ENCODE measurements at places on chromosomes 7 and 10.

GRCh38 chr7:130553398-130554029, 61.6 kb downstream of the MEST start:
- no peak for DNase-seq

GRCh38 chr10:88490231-88490980, 92.7 kb downstream of the RNLS start:
- DNase-seq: no peak

- DNase-seq: no peak
Observed at GRCh38 chr7:40885503-40885902, 750.7 kb downstream of the SUGCT start.

DNA sequence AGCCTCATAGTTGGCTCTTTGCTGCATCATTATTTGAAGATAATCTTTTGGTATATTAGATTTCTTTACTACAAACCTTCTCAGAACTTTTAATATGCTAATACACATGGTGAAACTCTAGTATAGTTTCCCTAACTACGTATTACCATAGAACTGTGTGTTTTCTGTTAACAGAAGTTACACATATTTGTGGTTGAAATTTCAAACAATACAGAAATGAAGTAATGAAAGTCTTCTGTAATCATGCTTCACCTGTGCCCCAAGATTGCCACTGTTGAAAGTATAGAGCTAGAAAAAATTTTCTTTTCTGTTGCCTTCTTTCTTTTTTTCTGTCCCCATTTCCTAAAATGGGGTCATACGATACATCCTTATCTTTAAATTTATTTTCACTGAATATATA, 9.1 kb downstream of the BMPR1A start:
- no peak for DNase-seq

GRCh38 chr10:108696792-108697477, 1226.4 kb downstream of the XPNPEP1 start:
- DNase-seq: no peak

DNA sequence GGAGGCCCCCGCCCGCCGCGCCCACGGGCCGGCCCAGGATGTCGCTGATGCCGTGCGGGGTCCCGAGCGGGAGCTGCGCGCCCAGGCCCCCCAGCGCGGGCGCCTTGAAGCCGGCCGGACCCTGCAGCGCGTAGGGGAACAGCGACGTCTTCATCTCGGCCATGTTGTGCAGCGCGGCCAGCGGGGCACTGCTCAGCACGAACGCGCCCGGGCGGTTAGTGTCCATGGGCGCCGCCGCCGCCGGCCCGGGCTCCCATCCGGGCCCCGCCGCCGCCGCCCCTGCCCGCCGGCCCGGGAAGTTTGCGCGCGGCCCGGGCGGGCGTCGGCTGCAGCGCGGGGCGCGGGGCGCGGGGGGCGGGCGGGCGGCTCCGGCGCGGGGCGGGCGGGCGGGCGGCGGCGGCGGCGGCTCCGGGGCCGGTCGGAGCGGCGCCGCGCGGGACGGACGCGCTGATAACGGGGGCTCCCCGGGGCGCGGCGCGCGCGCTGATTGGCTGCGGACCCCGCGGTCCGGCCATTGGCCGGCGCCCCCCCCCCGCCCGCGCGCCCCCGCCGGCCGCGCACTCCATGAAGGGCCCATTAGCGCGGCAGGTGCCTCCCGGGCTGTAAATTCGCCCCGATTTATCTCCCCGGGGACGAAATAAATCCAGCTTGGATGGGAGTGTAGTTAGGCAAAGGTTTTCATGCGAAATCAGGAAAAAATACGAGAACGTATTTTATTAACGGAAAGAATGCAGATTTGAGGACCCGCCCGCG, at the start of gene NKX6-2:
Gene NKX6-2, minus strand, starts transcription at position 425 of the 753 bp plus-strand sequence. Its CDS starts 199 bp downstream, at position 226.
- DNase-seq: no peak

GRCh38 chr10:99754670-99755069, 22.6 kb downstream of the CUTC start:
- DNase-seq: no peak

DNA sequence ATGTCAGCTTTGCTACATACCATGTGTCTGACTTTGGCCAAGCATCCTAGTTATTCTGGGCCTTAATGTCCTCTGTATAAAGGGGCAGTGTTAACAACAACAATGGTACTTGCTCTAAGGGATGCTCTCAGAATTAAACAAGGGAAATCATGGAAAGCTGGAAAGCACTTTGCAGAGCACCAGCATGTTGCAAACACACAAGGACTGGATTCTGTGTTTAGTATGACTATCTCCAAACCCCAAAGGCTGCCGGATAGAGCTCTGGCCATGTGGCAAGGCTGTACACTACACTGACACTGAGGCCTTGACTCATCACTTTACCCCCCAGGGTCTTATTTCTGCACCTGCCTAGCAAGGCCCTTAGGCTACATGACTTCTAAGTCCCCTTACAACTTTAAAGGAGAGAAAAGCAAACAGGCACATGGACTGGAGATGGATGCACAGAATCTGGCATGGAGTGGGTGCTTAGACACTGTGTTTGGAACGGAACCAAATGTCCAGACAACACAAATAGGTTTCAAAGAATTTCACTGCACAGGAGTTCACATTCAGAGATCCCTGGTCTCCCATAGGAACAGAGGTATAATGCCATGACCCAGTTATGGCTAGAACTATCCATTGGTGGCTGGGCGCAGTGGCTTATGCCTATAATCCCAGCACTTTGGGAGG, 74.6 kb downstream of the FAM13C start:
- DNase-seq: no peak

- no peak for DNase-seq
Observed at GRCh38 chr10:11450427-11450826, 161.0 kb downstream of the USP6NL start.

DNA sequence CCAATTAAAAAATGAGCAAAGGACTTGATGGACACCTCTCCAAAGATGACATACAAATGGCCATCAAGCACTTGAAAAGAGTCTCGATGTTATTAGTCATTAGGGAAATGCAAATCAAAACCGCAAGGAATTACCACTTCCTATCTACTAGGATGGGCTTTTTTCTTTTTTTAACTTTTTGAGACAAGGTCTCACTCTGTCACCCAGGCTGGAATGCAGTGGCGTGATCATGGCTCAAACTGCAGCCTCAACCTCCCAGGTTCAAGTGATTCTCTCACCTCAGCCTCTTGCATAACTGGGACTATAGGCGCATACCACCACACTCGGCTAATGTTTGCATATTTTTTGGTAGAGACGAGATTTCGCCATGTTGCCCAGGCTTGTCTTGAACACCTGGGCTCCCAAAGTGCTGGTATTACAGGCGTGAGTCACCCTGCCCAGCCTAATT, 13.6 kb downstream of the NKX1-2 start:
- no peak for DNase-seq

DNA sequence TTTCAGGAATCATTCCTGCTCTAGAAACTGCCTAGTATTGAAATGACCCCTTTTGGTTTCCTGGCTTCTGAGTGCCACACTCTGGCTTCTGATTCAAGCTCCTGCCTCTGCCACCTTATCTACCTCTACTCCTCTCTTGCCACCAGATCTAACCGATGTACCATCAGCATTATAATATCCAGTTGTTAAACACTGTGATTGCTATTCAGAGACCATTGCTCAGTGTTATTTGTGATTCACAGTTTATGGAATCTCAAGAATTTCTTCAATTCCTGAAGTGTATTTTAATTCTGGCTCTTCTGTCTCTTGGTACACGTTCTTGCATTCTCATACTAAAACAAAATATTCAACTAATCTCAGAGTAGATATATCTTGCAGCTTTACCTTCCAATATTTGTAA, 88.7 kb downstream of the DYNC1I1 start:
- DNase-seq: no peak

DNA sequence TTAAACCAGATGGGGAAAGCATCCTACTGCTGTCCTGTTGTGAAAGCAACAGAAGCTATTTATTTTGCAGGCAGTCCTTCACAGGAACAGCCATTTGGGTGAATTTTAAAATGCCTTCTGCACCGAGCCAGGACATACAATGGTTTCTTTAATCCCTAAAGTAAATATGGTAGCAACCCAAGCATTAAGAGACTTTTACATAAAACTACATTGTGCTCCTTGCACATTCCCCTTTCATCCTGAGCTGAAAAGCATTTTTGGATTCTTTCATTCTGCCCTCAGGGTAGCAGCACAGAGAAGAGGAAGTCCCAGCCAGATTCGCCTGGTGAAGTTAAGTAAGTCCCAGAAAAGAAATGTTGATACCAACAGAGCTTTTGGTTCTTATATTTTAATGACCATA, 84.0 kb upstream of the FAM3C start:
- DNase-seq: no peak

DNA sequence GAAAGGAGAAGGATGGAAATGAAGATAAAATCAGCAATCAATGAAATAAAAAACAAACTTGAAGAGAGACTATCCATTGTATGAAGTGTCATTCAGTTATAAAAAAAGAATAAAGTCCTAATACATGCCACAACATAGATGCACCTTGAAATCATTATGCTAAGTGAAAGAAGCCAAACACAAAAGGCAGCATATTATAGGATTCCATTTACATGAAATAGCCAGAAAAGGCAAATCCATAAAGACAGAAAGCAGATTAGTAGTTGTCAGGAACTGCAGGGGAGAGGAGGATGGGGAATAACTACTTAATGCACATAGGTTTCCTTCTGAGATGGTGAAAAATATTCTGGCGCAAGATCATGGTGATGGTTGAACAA, 6.6 kb upstream of the PON1 start:
- DNase-seq: no peak

- DNase-seq: no peak
Observed at GRCh38 chr7:140923358-140924006, 1.2 kb downstream of the BRAF start.

GRCh38 chr10:61992671-61993668, 91.5 kb downstream of the ARID5B start:
- peak; percentile 11 for DNase-seq

- no peak for DNase-seq
Observed at GRCh38 chr10:2970190-2970823, 97.0 kb upstream of the PFKP start.

- DNase-seq: no peak
Observed at GRCh38 chr10:70493660-70494234, 15.2 kb downstream of the PALD1 start.

- no peak for DNase-seq
Observed at GRCh38 chr10:52810761-52811160, 38.2 kb upstream of the MBL2 start.

DNA sequence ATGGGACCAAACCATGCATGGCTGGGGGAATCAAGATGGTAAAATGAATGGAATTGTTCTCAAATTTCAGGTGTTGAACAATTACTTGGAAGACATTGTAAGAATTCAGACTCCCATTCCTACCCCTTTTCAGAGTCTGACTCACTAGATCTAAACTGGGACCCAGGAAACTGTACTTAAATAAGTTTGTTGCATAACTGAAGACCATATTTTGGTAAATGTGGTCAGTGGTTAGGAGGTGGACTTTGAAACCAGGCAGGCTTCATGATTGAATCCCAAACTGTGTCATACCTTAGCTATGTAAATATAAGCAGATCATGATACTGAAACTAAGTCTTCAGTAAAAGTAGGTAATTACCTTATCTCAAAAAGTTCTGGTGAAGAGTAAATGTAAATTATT, 41.7 kb downstream of the ZWINT start:
- no peak for DNase-seq

DNA sequence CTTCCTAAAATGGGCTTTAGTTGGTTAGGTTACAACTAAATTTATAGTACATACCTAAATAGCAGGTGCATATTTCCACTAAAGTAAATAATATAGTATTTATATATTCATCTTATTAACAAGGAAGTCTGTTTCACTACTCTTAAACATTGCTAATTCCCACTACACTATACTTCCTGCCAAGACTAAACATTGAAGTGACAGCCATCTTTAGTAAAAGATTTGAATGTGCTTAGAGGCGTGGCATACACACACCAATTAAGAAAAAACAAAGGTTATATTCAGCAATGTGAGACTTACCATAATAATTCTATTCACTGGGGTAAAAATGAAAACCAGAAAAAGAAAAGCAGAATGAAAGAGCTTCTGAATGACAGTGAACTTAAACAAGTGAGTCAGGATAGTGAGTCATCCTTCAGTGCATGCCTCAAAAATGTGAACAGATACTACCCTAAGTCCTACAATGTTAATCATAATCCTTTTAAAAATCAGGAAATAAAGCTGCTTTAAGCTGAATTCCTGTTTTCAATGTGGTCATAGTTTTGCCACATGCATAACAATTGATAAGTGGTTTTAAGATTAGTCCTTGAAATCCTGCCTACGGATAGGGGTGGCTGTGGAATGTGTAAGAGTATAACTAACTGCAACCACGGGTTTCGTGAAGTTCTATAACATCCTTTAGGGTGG, 59.4 kb downstream of the USP6NL start:
- no peak for DNase-seq

- DNase-seq: no peak
Observed at GRCh38 chr7:111238886-111239285, 148.0 kb downstream of the LRRN3 start.

- no peak for DNase-seq
Observed at GRCh38 chr7:87934699-87935383, 790 bp downstream of the ADAM22 start.

DNA sequence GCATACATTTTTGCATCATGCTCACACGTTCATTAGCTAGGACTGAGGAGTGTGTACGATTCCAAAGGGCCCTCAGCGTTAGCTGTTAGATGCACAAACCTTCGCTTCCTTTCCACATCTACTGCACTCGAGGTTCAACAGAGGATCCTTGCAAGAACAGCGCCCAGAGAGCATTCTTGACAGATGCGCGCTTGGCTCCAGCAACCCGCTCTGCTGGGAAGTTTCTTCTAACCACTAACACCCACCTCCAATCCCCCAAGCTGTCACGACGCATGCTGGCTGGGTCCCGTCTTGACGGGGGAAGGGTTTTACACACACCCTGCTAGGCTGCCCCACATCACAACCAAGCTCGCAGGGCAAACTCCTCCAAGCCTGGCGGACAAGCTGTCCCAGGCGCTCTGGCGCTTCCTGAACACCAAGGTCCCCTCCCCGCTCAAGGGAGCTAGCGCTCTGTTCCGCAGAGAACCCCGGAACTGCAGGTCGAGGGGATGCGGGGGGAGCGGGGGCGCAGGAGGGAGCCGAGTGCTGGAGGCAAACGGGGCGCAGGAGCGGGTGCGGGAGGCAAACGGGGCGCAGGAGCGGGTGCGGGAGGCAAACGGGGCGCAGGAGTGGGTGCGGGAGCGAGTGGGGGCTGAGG, 653 bp upstream of the ADRB1 start:
- DNase-seq: no peak

GRCh38 chr10:132838346-132838970, 52.5 kb upstream of the NKX6-2 start:
- DNase-seq: no peak

DNA sequence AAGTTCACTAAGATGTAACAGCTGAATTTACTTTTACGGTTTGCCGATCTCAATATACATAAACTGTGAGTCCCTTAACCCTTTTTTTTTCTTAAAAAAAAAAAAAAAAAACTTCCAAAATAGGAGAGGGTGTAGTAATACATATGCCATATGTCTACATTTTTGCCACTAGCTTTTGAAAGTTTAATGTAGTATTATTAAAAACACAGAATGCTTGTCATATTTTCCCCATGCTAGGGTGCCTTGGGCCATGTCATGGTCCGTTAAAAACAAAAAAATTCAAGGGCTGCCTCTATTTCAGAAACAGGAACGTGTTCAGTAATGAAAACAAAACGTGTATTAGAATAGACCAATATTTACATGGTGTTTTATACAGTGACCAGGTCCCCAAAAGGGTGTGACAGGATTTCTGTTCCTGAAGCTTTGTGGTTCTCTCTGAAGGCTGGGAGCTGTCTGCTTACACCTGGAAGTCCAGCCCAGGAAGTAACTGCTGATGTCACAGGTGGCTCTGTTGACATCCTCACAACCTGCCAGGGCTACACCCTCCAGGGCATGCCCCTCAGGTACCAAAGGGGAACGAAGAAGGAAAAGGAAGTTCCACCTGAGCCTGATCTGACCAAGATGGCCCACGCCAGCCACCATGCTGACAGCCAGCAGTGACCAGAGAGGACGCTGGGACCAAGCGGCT, 79.0 kb downstream of the COBL start:
- no peak for DNase-seq

Data from stimulated activated CD8-positive, alpha-beta memory T cell treated with anti-CD3 and anti-CD28 coated beads, Interleukin-4, amount 100 ng/mL, for 1 hour (primary cell).